Astrocyte (in vitro differentiated cells and primary cell): ENCODE measurements at places on chromosomes 1 and 21. TPM values are rescaled to one million over a fixed set of nuclear protein-coding genes. Genes with fewer than 3 reads are reported as not detected.

The NCF2 gene
- 4.3 and 4.9 TPM in 2 replicates for total RNA-seq

The OR14K1 gene
- total RNA-seq, result not detected in 2 replicates

- no peaks in the 10 kb centered on the region for H3K36me3 ChIP-seq
- no peak overlapping the region for H3K27ac ChIP-seq
- H3K4me1 ChIP-seq, result no peaks in the 10 kb centered on the region
- no peak overlapping the region for H3K4me3 ChIP-seq
- H3K27me3 ChIP-seq, result no peaks in the 10 kb centered on the region
- DNase-seq, result no peak
Measured at GRCh38 chr1:97728436-97728835, 192.4 kb downstream of the DPYD start.

DNA sequence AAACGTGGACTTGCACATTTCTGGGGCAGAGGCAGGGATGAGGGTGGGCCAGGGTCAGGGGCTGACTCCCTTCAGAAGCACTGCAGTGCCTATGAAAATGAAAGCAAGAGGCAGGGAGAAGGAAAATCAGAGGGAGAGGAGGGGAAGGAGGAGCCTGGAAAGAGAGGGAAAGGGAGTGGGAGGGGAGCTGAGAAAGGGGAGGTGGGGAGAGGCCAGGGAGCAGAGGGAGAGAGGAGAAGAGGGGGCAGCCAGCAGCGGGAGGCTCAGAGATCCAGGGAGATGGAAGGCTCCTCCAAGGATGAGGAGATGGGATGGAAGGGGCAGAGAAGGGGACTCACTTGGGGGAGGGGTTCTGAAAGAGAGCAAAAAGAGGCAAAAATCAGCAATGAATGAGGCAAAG is 96.3 kb upstream of the KLHDC7A start:
- no peaks in the 10 kb centered on the region for H3K36me3 ChIP-seq
- H3K4me1 ChIP-seq, result no peaks in the 10 kb centered on the region

- no peaks in the 10 kb centered on the region for H3K36me3 ChIP-seq
- no peak overlapping the region for H3K27ac ChIP-seq
- peaks cover 11% of the 10 kb centered on the region for H3K27me3 ChIP-seq
- DNase-seq, result no peak
- H3K4me1 ChIP-seq, result peaks cover 6% of the 10 kb centered on the region
Measured at GRCh38 chr1:6409053-6409452, 10.7 kb downstream of the HES2 start.

GRCh38 chr1:26991310-26992116 is 2.0 kb upstream of the TRNP1 start:
- H3K27me3 ChIP-seq, result no peaks in the 10 kb centered on the region
- no peak overlapping the region for H3K4me3 ChIP-seq
- H3K36me3 ChIP-seq, result no peaks in the 10 kb centered on the region
- H3K27ac ChIP-seq, result no peak overlapping the region
- peaks cover 34% of the 10 kb centered on the region for H3K4me1 ChIP-seq
